ENCODE measurements at places on chromosomes 4 and X.

- DNase-seq: no peak
These were observed 64.0 kb downstream of the MANBA start for GRCh38 chr4:102696758-102697157.

DNA sequence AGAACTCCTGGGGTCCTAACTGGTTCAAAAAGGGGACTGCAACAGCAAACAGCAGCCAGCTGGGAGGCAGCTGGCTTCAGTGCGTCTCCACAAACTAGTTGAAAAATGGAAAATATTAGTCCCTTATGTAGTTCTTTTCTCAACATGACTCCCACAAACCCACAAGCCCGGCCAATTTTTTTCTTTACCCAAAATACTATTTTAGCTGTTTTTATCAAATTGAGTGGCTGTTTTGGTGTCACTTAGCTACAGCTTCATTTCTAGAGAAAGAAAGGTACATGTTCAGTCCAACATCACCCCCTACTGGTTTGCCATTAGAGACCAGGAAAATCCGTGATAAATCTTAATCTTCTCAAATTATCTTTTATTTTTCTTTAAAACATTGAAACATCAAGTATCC, 97.2 kb downstream of the GUCY2F start:
- DNase-seq: no peak

DNA sequence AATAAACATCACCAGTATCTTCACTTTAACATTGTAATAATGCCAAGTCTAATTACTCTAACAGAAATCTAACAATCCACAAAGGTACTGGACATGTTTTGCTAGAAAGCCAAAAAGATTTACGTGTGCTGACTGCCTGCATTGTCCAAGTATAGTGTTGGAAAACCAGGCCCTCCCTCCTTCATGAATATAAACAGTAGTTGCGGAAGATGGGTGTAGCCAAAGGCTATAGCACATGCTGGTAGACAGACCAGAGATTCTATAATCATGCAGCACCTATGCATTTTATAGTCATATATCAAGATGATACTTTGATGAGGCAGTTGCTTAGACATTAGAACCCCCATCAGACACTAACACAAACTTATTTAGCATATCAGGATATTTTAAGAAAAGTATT, 22.6 kb downstream of the ZNF280C start:
- DNase-seq: no peak

GRCh38 chrX:154443479-154443910, 446 bp upstream of the FAM50A start:
- no peak for DNase-seq

DNA sequence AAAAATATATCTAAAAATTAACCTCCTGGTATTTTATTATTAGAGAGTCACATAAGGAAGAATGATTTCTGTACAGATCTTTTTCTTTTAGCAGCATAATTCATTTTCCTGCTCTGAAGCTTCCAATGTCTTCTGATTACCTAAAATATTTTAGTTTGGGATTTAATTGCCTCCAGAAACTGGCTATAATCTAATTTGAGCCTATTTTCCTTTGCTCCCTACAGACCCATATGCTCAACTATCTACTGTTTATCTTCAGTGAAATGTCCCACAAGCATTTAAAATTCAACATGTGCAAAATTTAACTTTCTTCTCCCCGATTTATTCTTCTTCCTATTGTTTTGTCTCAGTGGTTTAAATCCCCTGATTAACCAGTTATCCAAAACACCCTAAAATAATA, 29.1 kb downstream of the NPY2R start:
- no peak for DNase-seq

DNA sequence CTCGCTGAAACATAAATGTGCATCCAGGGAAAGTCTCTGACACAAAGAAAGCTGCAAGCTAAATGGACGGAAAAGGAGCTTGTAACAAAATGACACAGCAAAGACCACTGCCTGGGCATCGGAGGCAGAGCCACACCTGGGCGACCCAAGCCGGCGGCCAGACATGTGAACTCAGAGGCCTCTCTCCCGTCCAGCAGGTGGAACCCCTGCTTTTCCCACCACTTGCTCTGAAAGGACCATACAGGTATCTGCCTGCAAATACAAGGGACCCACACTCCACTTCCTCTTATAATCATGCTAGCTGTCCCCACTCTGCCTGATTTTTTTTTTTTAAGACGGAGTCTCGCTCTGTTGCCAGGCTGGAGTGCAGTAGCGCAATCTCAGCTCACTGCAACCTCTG, 12.0 kb downstream of the CPLX1 start:
- no peak for DNase-seq

- DNase-seq: no peak
These were observed 86.3 kb downstream of the PDLIM5 start for GRCh38 chr4:94537921-94538628.

DNA sequence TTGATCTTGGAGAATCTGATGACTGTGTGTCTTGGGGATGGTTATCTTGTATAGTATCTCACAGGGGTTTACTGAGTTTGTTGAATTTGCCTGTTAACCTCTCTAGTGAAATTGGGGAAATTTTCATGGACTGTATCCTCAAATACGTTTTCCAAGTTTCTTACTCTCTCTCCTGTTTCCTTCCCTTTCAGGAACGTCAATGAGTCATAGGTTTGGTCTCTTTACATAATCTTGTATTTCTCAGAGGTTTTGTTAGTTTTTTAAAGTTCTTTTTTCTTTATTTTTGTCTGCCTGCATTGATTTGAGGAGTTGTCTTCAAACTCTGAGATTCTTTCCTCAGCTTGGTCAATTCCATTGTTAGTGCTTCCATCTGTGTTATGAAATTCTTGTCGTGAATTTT, 227.7 kb upstream of the GPRIN3 start:
- DNase-seq: no peak

DNA sequence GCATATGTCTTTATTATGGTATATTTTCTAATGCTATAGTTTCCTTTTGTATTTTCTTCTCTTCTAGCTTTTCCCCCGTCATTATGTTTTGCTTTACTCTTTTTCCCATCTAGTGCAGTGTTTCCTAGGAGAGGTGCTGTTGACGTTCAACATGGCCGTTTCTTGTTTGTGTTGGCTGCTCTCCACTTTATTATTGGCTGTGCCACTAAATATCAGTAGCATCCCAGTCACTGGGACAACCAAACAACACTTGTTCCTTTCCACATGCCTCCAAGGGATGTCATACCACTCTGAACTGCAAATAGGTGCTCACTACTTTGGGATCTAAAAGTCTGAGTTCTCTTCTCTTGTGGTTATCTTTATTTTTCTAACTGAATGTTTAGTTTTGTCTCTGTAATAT, 26.5 kb downstream of the GBA3 start:
- no peak for DNase-seq

All from NCI-H2171 treated with DMSO at 0.1 percent for 48 hours (cell line).